Mesothelial cell of epicardium (in vitro differentiated cells): ENCODE measurements at places on chromosomes 7 and 10. TPM values are rescaled to one million over a fixed set of nuclear protein-coding genes. Genes with fewer than 3 reads are reported as not detected.
A peak's percentile ranks its signal among the peaks of the same experiment; 100 is the strongest.

- no peak for DNase-seq
Observed at GRCh38 chr10:43380610-43381222, 9.3 kb downstream of the FXYD4 start.

- no peak for DNase-seq
Observed at GRCh38 chr10:24256619-24257107, 47.7 kb downstream of the KIAA1217 start.

GRCh38 chr10:103451831-103452505 is at the start of gene CALHM2:
TSS of gene CALHM2 (minus strand) at chr10:103452370. CDS start at chr10:103449941, 2,429 bp downstream.
- DNase-seq, result peak; percentile 53

Gene ITGB1
- total RNA-seq, result 294 to 307 TPM (median 307 TPM) in 3 replicates

- DNase-seq, result no peak
Observed at GRCh38 chr10:4651404-4652037, 174.5 kb upstream of the AKR1E2 start.

DNA sequence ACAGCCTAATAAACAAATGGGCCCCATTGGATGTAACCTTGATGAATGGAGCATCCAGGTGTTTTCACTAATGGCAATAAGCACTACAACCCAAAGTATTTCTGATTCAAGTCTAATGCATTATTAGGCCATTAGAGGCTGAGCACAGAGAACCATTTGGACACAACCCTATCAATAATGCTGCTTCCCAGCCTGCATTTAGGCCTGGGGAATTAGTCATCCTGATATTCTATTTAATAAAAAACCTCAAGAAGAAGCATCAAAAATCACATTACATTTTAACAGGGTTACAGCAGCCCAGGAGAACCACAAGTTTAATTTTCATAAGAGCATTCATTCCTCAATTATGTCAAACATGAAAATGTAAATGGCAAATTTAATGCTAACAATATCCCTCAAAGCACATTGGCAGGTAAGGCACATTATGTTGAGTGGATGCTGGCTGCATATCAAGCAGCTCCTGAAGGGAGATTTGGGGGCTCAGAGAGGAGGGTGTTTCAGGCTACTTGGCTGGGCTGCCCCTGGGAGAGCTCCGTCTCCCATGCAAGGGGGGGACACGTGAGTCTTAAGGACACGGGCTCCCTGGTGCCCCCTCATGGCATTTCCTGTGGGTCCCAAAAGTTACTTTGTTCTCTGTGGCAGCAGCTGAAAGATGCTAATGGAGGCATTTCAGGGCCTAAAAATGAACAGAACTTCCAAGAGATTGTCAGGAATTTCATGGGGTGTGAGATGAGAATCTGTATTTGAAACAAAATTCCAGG is 143.4 kb downstream of the HERPUD2 start:
- peak; percentile 19 for DNase-seq

Gene ASB15
- total RNA-seq, result not detected in 3 replicates

GRCh38 chr7:13028036-13028824 is 340.8 kb downstream of the ARL4A start:
- no peak for DNase-seq

- no peak for DNase-seq
Observed at GRCh38 chr10:109971634-109972033, 36.1 kb upstream of the ADD3 start.

Gene ZNF485
- total RNA-seq, result 6.1 to 7.3 TPM (median 6.7 TPM) in 3 replicates

Gene CCDC3
- 5.2 to 5.7 TPM (median 5.4 TPM) in 3 replicates for total RNA-seq

Gene EEPD1
- 18.0 to 21.8 TPM (median 20.1 TPM) in 3 replicates for total RNA-seq

Gene FKBP6
- total RNA-seq, result not detected in 3 replicates

- DNase-seq, result no peak
Observed at GRCh38 chr10:113347508-113347907, 205.3 kb upstream of the HABP2 start.

Gene CYP2C19
- total RNA-seq, result not detected in 3 replicates

DNA sequence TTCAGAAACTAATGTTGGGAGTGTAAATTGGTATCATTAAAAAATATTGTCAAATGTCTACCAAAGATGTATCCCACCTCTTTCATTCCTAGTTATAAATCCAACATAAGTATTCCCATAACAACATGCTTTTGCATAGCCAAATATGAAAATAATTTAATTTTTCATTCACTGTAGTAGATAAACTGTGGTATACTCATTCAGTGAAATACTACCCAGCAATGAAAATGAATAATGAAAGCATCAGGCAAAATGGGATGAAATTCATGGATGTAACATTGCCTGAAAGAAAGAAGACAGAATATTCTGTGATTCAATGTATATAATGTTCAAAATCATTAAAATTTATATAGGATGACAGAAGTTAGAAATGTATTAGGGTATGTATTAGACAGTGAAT is 629.0 kb upstream of the MBL2 start:
- no peak for DNase-seq

DNA sequence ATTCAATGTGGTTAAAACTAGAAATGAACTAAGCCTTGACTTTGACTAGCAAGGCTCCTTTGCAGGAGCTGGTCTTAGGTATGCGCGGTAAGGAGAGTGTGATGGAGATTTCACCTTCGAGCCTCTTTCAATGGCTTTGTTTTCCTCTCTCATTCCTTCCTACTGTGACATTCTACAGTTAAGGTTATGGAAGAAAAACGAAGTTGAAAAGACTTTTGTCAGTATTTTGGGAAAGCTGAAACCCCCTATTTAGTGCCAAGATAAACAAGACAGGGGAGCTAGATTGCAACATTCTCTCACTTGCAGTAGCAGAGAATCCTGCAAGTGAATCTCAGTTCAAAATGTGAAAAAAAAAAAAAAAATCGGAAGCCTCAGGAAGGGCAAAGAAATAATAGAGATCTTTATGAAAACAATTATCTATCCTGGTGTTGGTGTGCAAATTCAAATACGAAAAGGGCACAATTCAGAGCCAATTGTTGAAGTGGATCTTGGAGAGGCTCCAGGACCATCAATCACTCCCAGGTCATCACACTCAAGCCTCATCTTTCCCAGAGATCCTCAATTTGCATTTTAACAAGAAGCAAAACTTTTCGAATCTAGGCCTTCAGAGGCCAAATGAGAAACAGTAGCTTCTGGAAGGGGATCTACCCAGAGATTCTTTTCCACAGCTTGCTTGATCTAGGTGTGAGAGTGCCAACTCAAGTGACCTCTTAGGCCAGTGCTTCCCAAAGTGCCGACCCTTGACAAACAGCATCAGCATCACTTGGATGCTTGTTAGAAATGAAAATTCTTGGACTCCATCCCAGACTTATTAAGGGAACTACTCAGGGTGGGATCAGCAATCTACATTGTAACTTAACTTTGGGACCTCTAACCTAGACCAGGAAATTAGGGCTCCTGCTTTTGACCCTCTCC is 163.8 kb downstream of the INHBA start:
- no peak for DNase-seq

DNA sequence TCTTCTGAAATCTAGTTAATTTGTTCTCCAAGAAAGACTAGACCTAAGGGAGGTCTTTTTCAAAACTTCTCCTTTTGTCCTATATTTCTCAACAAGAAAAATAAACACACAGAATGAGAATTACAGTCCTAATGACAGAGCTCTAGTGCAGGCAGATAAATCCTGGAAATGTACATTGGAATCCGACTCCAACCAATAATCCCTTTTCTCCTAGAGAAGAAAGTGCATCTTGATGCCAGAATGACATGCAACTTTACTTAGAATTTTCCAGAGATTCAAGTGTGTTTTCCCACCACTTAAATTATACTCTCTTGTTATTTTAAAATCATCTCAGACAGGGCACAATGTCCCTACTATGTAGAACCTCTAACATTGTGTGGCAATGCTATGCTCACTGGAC is 68.2 kb downstream of the MET start:
- DNase-seq, result no peak

- DNase-seq, result no peak
Observed at GRCh38 chr7:136741941-136742340, 126.5 kb upstream of the CHRM2 start.

Gene RINT1
- 25.3 to 28.5 TPM (median 26.3 TPM) in 3 replicates for total RNA-seq

- no peak for DNase-seq
Observed at GRCh38 chr7:63867127-63867526, 131.5 kb upstream of the ZNF722 start.

GRCh38 chr10:62543571-62544355 is 169.6 kb downstream of the ZNF365 start:
- DNase-seq, result no peak

Gene FEZF1
- total RNA-seq, result not detected in 3 replicates

DNA sequence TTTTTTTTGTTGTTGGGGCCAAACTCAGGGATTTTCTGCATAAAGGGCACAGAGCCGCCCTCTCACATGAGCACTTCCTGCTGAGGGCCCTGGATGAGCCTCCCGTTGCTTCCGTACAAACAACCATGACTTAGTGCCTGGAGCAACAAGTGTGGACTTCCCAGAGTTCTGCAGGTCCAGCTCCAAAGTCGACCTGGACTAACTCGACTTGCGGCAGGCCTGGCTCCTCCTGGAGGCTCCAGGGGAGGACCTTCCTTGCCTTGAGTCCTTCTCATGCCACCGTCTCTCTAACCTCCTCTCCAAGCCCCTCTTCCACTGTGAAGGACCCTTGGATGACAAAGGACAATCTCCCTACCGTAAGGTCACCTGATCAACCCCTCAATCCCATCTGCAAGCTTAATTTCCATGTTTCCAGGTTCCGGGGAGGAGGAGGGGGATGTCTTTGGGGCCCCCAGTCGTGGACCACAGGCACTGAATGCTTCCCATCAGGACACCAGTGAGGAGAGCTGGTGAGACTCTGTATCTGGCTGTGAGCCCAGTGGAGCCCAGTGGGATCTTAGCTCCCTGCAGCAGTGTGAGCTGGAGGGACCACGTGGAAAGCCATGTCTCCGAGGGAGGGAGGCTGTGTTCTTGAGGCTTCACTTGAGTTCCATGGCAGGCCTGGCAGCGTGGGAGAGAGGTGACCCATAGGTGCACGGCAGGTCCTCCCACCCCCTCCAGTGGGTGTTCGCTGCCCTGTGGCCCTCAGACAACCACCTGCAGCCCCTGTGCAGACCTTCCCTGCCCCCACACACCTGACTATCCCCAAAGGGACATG is 199.5 kb upstream of the PPP2R2D start:
- DNase-seq, result no peak

Gene CRPPA
- 4.0 to 4.4 TPM (median 4.1 TPM) in 3 replicates for total RNA-seq

DNA sequence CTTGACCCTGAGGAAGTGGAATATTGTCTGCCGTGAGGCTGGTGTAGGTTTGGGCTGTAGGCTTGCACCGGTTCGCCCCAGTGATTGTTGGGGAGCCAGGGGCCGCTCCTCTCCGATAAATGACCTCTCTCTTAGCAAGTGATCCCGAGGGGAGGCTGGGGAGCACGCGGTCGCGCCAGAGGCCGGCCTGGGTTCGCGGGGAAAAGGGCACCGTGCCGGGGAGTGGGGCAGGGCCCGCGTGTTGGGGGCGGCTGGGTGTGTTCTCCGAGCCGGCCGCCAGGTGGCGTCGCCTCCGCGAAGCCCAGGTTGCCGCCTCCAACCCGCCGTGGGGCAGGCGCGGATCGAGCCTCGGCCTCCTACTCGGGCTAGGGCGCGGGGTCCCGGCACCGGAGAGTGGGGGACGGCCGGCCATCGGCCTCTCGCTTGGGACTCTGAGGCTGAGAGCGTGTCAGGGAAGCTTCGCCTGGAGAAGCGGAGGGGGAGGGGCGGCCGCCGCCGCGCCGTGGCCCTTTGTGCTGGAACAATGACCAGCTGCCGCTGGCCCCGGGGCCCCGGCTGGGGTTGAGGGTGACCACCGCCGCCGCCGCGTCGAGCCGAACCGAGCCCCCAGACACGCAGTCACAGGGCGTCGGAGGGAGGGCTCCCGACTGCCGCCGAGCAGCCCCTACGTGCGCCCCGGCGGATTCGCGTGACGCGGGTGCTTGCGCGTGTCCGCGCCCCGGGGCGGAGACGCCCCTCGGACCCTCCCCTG is 442 bp upstream of the LZTS2 start:
- peak; percentile 73 for DNase-seq

- DNase-seq, result no peak
Observed at GRCh38 chr7:101169110-101169837, 3.9 kb upstream of the VGF start.

Gene TRIM50
- total RNA-seq, result not detected in 3 replicates

DNA sequence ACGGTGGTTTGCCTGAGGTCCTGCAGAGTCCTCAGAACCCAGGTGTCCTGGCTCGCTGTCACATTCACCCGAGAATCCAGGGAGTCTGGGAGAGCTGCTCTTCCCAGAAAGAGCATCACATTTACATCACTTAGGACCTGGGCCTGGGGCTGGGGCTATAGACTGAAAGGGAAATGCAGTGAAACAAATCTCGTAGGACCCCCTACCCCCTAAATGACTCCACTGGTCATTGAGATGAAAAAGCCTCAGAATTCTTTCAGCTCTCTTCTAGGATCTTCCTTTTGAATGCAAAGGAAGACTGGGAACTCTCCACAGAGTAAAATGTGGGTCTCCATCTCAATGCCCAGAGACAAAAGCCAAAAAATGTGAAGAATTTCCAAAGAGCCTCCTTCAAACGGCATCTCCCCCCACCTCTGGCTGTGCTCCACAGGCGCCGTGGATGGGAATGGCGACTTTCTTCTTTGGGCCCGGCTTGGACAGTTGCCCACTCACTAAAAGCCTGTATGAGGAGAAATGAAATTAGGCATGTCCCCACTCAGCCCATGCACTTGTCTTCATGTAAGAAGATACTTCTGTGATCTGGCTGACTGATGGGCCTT is 49.0 kb upstream of the PODXL start:
- DNase-seq, result peak; percentile 56

- DNase-seq, result no peak
Observed at GRCh38 chr7:79281426-79281825, 172.0 kb downstream of the MAGI2 start.

DNA sequence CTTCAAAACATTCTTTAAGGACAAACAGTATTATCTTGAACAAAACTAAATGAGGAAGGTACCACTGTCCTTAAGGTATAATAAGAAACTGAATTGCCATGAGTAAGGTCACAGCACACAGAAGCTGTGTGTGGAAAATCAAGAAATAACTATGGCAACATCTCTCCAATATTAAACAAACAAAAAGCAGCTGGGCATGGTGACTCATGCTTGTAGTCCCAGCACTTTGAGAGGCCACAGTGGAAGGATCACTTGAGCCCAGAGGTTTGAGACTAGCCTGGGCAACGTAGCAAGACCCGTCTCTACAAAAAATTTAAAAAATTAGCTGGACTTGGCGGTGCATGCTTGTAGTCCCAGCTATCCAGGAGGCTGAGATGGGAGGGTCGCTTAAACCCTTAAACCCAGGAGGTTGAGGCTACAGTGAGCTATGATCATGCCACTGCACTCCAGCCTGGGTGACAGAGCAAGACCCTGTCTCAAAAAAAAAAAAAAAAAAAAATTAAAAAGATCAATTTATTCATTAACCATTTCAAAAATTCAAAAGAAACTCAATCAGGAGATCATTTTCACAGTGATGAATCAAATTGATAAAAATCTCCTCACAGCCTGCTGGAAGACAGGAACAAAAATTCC is 195.4 kb downstream of the SKIDA1 start:
- DNase-seq, result no peak
